ENCODE measurements at places on chromosomes 5 and 9.
A peak's percentile ranks its signal among the peaks of the same experiment; 100 is the strongest.

DNA sequence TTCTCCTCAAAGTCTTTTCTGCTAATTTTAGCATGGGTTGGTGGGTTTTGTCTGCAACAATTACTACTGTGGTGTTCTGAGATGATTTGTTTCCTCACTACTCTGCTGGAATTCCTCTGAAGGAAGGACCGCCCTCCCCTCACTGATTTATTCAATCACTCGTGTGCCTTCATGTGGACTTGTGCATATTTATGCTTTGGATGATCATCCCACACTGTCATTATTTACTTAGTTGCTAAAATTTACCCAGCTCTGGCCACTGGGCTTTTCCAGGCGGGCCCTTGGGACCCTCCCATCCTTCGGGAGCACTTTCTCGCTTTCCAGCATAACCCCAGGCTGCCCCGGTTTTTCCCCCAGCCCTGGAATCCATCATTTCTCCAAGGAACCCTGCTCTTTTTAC is 41.7 kb upstream of the NKD2 start:
- DNase-seq = no peak

DNA sequence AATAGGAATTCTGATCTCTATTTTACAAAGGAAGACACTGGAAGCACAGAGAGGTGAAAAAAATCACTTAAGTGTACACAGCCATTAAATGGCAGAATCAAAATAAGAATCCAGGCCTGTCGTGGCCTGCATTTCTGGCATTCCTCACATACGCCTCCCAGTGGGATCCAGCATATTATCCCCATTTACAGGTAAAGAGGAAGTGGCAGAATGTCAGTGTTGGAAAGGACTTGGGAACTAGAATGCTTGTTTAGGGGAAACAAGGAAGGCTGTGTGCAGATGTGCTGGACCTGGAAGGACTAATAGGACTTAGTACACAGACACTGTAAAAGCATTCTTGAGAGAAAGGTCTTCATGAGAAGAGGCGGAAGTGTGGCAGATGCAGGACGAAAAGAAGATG is 241.8 kb downstream of the TRIM32 start:
- DNase-seq = no peak

DNA sequence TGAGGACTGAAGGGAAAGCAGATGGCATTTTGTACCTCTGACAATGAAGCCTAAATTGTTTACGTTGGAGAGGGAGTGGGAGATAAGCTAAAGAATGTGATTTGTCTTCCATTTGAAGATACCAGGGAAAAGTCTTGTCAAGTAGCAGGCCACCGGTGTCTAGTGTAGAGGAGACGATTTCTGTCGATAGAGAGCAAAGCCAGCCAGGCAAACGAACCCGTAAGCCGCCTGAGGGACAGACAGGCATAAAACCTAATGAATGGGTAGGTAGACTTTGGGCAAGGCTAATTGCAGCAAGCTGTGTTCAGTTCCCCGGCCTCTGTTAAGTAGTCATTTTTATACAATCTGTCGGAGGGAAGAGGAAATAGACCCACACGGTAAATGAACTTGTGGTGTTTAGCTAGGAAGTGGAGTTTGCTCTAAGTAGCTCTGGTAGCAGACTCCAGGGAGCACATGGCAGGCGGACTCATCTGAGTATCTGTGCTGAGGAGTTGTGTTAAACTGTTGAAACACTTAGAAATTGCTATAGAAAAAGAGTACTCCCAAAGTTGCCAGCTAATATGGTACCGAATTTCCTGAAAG is 28.8 kb downstream of the SMARCA2 start:
- no peak for DNase-seq

DNA sequence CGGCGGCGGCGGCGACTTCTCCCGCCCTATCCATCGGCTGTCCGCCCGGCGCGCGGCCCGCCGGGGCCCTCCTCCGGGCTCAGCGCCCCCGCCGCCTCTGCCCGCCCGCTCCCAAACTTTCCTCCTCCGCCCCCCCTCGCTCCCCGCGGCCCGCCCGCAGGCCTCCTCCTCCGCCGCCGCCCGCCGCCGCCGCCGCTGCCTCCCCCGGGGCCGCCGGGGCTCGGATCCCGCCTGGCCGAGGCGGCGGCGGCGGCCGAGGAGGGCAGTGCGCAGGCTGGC is 460 bp upstream of the PBX3 start:
- no peak for DNase-seq

DNA sequence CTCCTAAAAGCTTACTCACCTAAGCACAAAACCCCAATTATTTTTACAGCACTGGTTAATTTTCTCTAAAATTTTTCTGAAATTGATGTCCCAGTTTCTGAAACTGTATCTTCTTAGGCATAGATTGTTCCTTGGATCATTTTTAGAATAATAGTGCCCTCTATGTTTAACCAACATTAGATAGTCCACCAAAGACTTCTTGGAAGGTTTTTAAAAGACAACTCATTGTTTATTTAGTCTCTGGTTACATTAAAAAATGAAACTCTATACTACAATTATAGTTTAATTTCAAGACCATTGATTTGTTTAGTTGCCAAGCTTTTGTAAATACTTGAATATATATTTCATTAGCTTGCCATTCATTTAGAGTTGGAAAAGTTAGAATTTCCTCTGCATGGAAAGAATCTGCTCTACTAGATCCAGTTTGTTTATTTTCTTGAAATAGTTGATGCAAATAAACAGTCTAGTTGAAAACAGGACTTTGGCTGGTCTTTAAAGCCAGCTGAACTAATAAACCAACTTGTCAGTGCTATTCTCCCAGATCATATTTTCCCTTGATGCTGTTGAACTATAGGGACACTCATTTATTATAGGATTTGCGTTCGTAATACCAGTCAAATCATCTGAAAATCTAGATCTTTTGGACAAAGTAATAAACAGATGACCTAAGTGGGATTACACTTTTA is 990.5 kb downstream of the TLE1 start:
- no peak for DNase-seq

DNA sequence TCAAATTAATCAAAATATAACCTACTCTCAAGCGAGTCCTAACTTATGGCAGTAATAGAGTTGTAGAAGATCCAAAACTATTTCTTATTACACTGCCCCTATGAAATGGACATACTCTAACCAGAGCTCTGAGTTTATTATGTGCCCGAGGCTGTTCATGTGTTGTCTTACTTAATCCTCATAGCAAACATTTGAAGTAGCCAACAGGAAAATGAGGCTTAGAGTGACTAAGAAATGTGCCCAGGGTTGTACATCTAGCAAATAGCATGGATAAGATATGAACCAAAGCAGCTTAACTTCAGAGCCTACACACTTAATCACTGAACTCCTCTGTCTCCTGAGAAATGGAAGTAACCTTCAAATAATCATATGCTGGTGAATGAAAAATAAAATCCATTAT is 1551.7 kb downstream of the MAT2B start:
- no peak for DNase-seq

DNA sequence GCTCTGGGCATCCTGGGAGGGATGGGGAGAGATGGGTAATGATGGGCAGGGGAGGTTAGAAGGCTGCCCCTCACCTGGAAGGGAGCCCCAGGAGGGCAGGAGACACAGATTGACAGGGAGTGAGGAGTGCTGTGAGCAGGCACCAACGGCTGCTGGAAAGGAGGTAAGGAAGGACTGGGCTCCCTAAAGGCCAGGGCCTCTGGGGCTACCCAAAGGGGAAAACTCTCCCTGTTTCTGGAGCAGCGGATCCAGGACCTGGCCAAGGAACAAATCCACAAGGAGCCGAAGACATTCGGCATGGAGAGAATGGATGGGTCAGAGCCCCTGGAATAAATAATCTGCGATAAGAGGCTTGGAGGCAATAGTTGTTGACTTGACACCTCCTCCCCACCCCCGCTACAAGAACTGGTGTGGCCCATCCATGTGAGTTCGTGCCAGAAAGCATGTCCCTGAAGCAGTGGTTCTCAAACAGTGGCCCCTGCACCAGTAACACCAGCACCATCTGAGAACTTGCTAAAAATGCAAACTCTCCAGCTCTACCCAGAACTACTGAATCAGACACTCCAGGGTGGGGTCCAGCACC is 208.3 kb downstream of the GABBR2 start:
- DNase-seq = no peak

- no peak for DNase-seq
Observed at GRCh38 chr5:154209591-154210081, 19.1 kb downstream of the GALNT10 start.

DNA sequence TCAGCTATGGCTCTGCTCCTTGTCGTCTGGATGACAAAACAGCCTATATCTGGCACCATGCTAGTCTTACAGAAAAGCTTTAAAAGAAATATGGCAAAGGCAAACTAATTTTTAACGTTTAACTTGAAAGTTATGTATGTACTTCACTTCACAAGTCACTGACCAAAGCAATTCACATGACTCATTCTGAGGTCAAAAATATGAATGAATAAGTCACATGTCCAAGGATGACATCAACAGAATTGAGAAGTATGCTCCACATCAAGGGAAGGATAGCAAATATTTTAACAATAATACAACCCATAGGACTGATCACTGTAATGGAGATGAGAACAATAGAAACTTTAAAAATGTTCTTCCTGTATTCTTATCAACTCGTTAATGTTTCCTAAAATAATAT is 1072.6 kb upstream of the NUDT12 start:
- DNase-seq = no peak

- DNase-seq = no peak
Observed at GRCh38 chr5:142235050-142235797, 89.6 kb downstream of the SPRY4 start.

DNA sequence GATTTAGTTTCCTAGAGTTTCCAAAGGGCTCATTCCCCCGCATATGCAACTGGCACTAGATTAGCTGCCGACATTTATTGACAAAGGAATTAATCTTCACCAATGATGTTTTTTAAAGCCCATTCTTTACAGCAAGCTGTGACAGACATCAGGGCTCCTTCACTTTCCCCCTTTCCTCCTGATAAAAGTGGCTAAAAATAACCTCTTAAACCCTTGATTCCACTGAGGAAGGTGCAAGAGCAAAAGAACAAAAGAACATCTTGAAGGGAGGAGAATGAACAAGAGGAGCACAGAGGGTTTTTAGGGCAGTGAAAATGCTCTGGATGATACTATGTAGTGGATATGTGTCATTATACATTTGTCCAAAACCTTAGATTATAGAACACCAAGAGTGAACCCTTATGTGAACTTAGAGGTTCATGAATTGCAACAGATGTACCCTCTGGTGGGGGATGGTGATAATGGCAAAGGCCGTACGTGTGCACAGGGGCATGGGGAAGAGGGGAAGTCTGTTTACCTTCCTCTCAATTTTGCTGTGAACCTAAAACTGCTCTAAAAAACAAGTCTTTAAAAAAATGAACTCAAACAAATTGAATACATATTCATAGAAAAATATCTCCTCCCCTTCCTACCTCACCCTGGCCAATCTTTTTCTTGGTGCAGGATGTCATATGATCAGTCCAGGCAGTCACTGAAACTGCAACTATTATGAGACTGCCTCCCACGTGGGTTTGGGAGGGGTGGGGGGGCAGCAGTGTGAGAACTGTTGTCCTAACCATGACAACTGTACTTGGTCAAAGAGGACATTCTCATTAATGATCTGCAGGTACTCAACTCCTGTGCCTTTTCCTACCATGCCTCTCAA is 83.0 kb downstream of the MARCHF3 start:
- DNase-seq = no peak

- no peak for DNase-seq
Observed at GRCh38 chr5:159416438-159416837, 86.2 kb upstream of the IL12B start.

DNA sequence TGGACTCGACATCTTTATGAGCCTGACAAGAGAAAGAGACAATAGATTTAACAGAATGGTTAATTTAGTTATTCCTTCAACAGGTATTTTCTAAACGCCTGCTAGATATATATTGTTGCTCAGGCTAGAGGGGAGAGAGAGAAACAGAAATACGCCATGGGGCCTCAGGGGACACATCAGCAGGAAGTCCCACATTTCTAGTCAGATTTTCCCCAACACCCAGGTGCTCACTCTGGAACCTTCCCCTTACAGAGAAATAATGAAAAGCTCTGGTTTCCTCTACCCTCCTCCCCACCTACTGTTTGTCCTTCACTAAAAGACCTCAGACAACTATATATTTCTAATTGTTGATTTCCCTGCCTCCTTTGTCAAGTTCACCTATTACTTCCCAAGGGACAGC is 130.3 kb upstream of the TBC1D2 start:
- no peak for DNase-seq

DNA sequence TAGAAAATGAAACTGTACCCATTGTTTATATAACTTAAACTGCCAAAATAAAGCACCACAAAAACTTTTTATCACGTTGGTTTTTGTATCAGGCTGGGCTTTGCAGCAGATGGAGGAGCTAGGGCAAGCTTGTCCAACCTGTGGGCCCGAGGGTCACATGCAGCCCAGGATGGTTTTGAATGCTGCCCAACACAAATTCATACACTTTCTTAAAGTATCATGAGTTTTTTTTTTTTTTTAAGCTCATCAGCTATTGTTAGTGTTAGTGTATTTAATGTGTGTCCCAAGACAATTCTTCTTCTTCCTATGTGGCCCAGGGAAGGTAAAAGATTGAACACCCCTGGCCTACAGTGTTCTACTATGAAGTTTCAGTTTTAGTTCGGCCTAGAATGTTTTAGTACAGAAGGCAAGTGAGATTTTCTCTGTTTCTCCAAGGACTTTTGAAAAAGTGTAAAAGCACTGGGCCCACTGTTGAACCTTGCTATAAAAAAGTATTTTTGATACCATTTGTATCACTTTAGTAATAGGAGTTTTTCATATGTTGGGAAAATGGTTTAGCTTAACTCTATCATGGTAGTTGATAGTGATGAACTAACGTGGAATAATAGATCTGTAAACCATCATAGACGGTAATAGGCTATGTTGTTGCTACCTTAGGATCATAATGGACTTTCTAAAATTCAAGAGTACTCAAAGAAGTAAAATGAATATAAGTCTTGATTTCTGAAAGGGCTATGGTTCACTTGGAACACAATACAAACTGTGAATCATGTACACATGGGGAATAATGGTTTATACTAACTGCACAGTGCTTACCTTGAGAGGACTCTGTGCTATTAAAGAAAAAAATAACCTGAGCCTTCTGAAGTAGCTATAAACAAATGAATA is 2.9 kb downstream of the CDKN2A start:
- no peak for DNase-seq

- DNase-seq = no peak
Observed at GRCh38 chr5:101430551-101430950, 527.5 kb upstream of the ST8SIA4 start.

DNA sequence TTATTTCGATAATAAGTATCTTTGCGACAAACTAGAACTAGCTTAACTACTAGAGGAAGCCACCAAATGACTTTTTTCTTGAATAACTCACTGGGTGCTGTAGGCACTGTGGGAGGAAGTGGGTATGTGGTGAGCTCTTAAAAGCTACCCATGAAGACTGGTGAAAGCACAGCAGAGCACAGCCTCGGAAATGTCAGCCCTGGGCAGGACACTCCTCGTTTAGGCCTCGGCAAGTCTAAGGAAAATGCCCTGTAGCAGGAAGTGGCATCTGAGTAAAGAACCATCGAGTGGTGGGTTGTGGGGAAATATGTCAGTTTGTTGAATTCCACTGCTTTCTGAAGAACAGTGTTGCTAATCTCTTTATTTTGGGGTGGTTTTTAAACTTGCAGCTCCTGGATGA is 44.0 kb upstream of the NCS1 start:
- peak; percentile 69 for DNase-seq

- DNase-seq = no peak
Observed at GRCh38 chr5:140165101-140165922, 9.7 kb upstream of the CYSTM1 start.
